ENCODE measurements at places on chromosomes 6 and 20.

GRCh38 chr6:150053450-150053849 is 15.5 kb downstream of the ULBP3 start:
- DNase-seq = no peak

GRCh38 chr20:11030351-11030750 is 356.6 kb upstream of the JAG1 start:
- no peak for DNase-seq

DNA sequence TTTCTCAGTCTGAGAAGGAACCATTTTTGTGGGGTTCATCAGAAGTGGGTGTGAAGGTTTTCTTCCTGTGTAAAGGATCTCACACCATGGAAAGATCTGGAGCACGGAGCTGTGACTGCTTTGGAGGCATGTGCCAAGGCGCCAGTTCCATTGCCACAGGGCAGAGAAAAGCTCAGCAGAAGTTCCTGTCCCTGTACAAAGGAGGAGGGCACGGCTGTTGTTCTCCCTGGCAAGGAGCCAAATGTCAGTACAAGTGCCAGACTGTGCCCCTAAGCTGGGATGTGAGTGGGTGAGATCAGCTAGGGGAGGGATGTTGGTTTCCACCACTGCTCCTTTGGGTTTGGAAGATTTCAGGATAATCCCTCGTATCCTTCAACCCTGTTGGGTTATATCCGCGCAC is 117.3 kb downstream of the CRYBG1 start:
- no peak for DNase-seq

GRCh38 chr6:2244261-2245102 is 923 bp downstream of the GMDS start:
- DNase-seq = peak; percentile 40

GRCh38 chr6:23445157-23445710 is 680.8 kb upstream of the NRSN1 start:
- DNase-seq = no peak

GRCh38 chr6:163984124-163984936 is 569.8 kb downstream of the QKI start:
- DNase-seq = no peak

DNA sequence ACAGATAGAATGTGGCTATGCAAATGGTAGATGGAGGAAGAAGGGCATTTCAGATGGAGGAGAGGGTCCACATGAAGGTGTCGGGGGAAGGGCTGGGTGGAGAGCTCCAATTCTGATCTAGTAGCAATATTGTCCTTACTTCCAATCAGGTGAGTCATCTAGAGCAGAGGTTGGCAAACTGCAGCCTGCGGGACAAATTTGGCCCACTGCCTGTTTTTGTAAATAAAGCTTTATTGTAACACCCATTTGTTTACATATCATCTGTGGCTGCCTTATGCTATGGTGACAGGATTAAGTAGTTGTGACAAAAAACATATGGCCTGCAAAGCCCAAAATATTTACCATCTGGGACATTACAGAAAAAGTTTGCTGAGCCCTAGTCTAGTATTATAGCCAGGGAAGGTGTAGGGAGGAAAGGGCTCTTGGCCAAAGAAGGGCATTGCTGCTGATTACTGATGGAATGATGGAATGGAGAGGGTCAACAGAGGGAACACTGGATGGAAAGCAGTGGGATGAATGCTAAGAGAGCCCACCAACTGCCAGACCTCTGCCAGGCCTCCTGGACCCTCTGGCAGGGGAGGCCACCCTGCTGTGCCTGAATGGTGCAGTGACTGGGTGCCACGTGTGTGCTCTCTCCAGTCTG is 79.8 kb downstream of the SLC22A23 start:
- no peak for DNase-seq

All from OCI-M1 (cell line).